Smooth muscle cell of the coronary artery (primary cell): ENCODE measurements at places on chromosomes 1 and 21. TPM values are rescaled to one million over a fixed set of nuclear protein-coding genes. Genes with fewer than 3 reads are reported as not detected.

The CLCA2 gene
- 0.45 and 9.7 TPM in 2 replicates for total RNA-seq

The OR2AK2 gene
- not detected in 2 replicates for total RNA-seq

The CFHR2 gene
- total RNA-seq: not detected in 2 replicates

The SLAMF8 gene
- total RNA-seq: not detected in 2 replicates

The C1orf210 gene
- total RNA-seq: 0.35 TPM in 1 of 2 replicates, not detected in the other

The GPR25 gene
- not detected in 2 replicates for total RNA-seq

The RHD gene
- total RNA-seq: not detected in 2 replicates

The TPM3 gene
- total RNA-seq: 517 and 625 TPM in 2 replicates

The NDUFS5 gene
- total RNA-seq: 777 and 1,203 TPM in 2 replicates

The PGLYRP3 gene
- total RNA-seq: not detected in 2 replicates

The LGR6 gene
- total RNA-seq: not detected in 2 replicates

The USH2A gene
- total RNA-seq: under 0.01 TPM in 2 replicates

The PGLYRP4 gene
- total RNA-seq: not detected in 2 replicates

The AMIGO1 gene
- total RNA-seq: 0.15 and 2.1 TPM in 2 replicates

The ABCD3 gene
- total RNA-seq: 30.1 and 38.5 TPM in 2 replicates

The FYB2 gene
- total RNA-seq: not detected in 2 replicates

The MYOM3 gene
- total RNA-seq: 0.23 TPM in 1 of 2 replicates, not detected in the other

The BMP8B gene
- under 0.01 TPM in 1 of 2 replicates, not detected in the other for total RNA-seq

The LINGO4 gene
- not detected in 2 replicates for total RNA-seq

The PCBP3 gene
- total RNA-seq: 10.8 TPM in 1 of 2 replicates, not detected in the other

The C8A gene
- not detected in 2 replicates for total RNA-seq

The SLAMF9 gene
- 0.38 TPM in 1 of 2 replicates, not detected in the other for total RNA-seq

The C1orf167 gene
- 1.6 TPM in 1 of 2 replicates, not detected in the other for total RNA-seq

The ANGPTL3 gene
- not detected in 2 replicates for total RNA-seq

The SZT2 gene
- 18.0 and 34.6 TPM in 2 replicates for total RNA-seq

The TNFRSF9 gene
- 1.2 TPM in 1 of 2 replicates, not detected in the other for total RNA-seq

The MAP10 gene
- 0.75 and 0.94 TPM in 2 replicates for total RNA-seq

The CD1E gene
- total RNA-seq: not detected in 2 replicates

The LAX1 gene
- not detected in 2 replicates for total RNA-seq

The F5 gene
- under 0.01 TPM in 1 of 2 replicates, not detected in the other for total RNA-seq

The OR2T35 gene
- total RNA-seq: not detected in 2 replicates

The SDC3 gene
- total RNA-seq: 9.3 and 11.1 TPM in 2 replicates

The GNL2 gene
- 56.4 and 97.3 TPM in 2 replicates for total RNA-seq

The CELA2A gene
- total RNA-seq: not detected in 2 replicates

The PYCR2 gene
- 30.3 and 34.9 TPM in 2 replicates for total RNA-seq

The PSEN2 gene
- total RNA-seq: 9.6 and 30.0 TPM in 2 replicates

The CCDC28B gene
- total RNA-seq: 8.2 and 33.6 TPM in 2 replicates
